ENCODE measurements at places on chromosomes 1 and 21.

DNA sequence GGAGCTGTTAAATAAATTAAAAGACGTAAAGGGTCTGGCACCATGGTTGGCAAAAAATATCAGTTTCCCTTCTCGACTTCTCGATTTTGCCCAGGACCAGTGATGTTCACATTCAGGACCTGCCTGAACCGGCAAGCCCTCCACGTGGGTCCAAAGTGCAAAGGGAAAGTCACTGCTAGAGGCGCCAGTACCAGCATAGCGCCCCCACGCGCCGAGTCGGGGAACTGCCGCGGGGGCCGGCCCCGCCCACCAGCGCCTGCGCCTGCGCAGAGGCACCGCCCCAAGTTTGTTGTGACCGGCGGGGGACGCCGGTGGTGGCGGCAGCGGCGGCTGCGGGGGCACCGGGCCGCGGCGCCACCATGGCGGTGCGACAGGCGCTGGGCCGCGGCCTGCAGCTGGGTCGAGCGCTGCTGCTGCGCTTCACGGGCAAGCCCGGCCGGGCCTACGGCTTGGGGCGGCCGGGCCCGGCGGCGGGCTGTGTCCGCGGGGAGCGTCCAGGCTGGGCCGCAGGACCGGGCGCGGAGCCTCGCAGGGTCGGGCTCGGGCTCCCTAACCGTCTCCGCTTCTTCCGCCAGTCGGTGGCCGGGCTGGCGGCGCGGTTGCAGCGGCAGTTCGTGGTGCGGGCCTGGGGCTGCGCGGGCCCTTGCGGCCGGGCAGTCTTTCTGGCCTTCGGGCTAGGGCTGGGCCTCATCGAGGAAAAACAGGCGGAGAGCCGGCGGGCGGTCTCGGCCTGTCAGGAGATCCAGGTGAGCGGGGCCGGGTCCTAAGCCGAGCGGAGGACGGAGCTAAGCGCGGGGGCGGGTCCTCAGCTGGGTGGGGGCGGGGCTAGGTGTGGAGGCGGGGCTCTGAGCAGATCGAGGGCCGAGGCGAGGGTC, at the start of gene PINK1:
TSS of gene PINK1 (plus strand) at position 269 of the 875 bp plus-strand sequence. CDS start at position 360, 91 bp downstream.
- peak; percentile 74 for DNase-seq

DNA sequence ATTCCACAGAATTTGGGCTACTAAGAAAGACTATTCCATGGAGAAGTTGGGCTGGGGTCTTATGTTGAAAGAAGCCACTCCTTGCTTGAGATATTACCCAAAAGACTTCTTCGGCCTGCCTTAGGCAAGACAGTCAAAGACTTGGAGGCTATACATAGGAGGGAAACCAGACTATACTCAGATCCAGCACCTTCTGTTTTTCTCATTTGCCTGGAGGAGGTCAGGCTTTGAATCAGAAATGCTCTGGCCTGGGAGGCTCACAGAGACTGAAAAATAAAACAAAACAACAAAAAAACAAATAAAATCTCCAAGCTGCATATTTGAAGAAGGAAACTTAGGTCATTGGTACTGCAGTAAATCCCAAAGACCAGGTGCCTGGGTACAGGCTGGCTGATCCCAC, 38.4 kb upstream of the EXOSC10 start:
- DNase-seq = no peak

DNA sequence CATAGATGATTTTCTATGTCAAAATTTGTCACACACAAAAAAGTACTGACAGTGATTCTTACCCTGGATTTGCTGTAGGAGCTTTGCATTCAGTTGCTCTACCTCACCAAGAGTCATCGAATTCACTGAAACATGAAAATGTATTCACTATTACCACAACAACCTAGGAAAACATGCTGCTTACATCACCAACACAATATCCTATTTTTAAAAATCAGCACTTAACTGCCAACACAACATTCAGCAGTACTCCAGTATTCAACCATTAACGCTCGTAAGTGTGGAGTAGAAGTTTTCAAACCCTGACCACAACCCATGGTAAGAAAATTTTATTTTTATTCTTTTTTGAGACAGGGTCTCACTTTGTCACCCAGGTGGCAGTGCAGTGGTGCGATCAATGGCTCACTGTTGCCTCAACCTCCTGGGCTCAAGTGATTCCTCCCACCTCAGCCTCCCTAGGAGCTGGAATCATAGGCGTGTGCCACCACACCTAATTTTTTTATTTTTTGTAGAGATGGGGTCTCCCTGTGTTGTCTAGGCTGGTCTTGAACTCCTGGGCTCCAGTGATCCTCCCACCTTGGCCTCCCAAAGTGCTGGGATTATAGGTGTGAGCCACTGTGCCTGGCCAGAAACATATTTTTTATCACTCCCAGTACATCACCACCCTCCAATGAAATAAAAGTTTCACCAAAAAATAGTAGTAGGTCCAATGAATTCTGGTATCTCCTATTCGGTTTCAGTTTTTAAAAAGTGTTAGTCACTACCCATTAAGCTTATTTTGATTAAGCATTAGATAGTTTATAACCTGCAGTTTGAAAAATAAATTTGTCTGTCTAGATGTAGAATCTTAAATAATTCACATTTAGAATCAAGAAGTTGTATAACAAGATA, 23.8 kb downstream of the C21orf91 start:
- DNase-seq = no peak

DNA sequence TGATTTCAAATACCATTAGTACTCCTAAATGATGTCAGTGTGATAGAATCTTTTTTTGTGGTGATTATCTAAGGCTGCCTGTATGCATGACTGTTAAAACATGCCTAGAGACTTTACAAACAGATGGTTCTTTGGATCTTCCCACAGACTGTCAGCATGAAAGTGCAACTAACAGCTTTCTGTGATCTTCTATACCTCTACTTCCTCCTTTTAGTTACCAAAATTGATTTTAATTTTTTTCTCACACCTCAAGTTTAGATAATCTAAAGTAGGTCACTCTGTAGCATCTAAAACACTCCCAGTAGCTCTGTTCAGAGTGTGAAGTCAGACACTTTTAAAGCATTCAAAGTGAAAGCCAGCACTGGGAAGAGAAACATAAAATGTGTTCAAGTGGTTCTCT, 534.5 kb downstream of the PTPRC start:
- DNase-seq = peak; percentile 22

GRCh38 chr1:185421485-185422107, 104.6 kb upstream of the IVNS1ABP start:
- no peak for DNase-seq

GRCh38 chr21:15140321-15141019, 75.7 kb upstream of the NRIP1 start:
- no peak for DNase-seq

DNA sequence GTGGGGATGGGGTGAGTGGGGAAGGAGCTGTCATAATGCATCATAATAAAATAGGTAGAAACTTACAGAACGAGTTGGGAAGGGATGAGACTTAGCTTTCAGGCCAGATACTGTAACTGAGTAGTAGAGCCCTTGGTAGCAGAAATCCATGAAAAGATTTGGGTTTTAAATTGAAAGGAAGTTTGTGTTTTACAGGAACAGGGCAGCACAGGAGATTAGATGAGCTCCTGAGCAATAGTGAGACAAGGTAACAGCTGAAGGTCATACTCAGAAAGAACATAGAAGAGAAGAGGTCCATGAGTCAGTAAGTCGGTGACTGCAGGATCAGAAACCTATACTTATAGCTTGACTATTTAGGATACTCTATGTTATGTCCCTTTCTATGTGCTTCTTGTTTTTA, 7.3 kb downstream of the MAP10 start:
- no peak for DNase-seq

DNA sequence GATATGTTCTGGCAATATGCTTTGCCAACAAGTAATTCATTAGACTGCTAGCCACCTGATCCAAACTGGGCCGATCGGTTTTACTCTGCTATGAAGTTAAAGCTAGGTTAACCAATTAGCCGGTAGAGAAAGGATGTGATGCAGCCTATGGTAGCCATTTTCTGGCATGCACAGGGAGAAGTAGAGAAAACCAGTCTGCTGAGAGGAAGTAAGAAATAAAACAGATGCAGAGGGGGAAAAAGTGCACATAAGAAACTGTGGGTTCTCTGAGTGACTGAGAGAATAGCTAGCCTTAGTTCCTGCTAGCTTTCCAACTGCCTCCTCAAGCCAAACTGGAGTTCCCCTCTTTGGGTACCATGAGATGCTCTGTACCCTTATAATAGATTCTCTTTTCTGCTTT, 52.8 kb downstream of the ARID4B start:
- DNase-seq = peak; percentile 38
